Activated CD4-positive, CD25-positive, alpha-beta regulatory T cell (primary cell): ENCODE measurements at places on chromosomes 11 and 22.

- DNase-seq = no peak
These were observed 7.7 kb downstream of the KCNQ1 start for GRCh38 chr11:2452321-2453012.

DNA sequence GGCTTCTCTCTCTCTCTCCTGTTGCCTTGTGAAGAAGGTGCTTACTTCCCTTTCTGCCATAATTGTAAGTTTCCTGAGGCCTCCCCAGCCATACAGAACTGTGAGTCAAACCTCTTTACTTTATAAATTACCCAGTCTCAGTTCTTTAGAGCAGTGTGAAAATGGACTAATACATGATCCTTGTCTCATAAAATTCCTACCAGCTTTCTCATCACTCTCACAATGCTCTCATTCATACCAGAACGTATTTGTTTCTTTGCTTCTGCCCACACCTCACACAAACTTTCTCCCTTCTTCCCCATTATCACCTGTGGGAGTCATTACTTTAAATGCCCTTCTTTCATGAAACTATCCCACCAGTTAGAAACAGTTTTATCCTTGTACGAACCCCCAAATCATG, 62.7 kb upstream of the ARHGAP42 start:
- no peak for DNase-seq

GRCh38 chr22:25110846-25111578, 88.6 kb upstream of the CRYBB3 start:
- DNase-seq = peak; percentile 6

DNA sequence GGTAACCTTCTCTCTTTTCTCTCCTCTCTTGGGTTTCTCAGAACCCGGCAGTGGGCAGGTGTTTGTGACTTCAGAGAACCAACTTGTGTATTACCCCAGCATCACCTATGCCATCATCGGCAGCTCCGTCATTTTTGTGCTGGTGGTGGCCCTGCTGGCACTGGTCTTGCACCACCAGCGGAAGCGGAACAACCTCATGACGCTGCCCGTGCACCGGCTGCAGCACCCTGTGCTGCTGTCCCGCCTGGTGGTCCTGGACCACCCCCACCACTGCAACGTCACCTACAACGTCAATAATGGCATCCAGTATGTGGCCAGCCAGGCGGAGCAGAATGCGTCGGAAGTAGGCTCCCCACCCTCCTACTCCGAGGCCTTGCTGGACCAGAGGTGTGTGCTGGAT, 62.2 kb downstream of the COMMD9 start:
- no peak for DNase-seq

- no peak for DNase-seq
These were observed 472.2 kb downstream of the INSC start for GRCh38 chr11:15586741-15587473.

- no peak for DNase-seq
These were observed 1.7 kb downstream of the SLC37A4 start for GRCh38 chr11:119029069-119029339.

DNA sequence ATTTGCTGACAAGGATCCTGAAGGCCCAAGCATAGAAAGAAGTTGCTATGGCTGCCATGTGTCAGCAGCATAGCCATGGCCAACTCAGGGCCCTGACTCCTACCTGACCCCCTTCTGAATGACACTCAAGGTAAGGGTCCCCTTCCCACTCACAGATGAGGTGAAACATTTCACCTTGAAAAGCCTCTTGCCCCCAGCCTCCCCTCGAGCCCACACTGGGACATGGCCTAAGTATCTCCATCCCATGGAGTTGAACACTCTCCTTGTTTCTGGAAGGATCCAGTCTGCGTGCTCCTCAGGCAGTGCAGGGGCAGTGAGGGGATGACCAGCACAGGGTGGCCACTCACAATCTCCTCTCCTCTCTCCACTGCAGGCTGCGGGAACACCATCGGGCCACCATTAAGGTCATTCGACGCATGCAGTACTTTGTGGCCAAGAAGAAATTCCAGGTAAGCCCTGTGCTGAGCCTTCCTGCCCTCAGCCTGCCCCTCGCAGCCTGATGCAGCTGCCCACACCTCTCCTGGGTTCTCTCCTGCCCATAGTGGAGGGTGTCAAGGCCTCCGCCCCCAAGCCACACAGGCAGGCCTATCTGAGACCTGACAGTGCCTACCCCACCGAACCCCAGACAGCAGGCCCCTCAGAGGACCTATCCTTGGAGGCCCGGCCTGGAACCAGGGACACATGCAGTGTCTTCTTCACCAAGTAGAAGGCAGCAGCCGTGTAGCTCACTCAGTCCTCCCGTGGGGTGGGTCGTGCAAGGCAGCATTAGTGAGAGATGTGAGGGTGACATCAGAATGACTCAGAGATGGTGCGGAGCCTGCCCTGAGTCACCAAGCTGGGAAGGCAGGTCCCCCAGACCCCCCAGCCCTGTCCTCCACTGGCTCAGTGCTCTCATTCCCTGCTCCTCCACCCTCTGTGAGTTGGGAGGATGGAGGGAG, 68.9 kb upstream of the KCNQ1OT1 start:
- DNase-seq = no peak

DNA sequence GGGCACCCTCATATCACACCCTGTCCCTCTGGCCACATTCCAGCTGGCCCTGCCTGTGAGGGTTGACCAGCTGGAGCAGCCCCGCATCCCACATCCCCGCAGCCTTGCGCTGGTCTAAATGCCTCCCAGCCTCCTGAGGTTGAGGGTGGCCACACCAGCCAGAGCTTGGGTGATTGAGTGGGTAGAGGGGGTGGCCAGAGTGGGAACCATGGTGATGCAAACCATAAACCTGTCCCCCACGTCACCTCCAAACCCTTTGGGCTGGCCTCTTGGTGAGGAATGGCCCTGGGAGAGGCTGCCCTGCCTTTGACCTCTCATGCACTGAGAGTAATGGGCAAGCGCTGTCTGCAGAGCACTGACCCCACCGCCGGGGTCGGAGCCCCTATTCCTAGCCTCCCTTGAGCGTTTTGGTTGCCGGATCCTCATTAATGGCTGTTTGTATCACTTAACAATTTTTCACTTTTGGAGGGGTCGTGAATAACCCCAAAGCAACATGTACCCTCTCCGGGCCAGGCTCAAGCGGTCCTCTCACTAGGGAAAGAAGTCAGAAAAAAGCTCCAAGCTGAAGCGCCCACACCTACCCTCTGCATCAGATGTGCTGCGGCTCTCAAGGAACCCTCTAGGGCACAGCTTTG, 16.0 kb upstream of the KCNQ1OT1 start:
- no peak for DNase-seq

GRCh38 chr11:131985846-131986301, 615.5 kb downstream of the NTM start:
- DNase-seq = no peak

DNA sequence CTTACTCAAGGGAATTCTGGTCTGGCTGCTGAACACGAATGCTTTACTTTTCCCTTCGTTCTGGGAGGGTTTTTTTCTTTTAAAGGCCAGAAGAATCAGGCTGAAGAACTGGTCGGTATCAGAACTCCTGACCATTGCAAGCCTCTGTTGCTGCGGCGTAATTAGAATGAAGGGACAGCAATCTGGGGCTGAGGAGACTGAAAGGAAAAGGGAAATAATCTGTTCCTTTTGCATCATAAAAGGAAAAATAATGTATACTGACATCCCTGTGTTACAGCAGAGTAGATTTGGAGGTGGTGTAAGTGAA, 670 bp downstream of the SC5D start:
- DNase-seq = no peak

GRCh38 chr11:8638300-8638699, 44.2 kb downstream of the TRIM66 start:
- DNase-seq = no peak

GRCh38 chr22:32341122-32341740, 16.4 kb upstream of the RFPL3 start:
- DNase-seq = no peak

GRCh38 chr11:27716835-27717234, 16.6 kb upstream of the BDNF start:
- DNase-seq = no peak

- DNase-seq = no peak
These were observed 116.6 kb downstream of the CEP164 start for GRCh38 chr11:117444256-117444655.

DNA sequence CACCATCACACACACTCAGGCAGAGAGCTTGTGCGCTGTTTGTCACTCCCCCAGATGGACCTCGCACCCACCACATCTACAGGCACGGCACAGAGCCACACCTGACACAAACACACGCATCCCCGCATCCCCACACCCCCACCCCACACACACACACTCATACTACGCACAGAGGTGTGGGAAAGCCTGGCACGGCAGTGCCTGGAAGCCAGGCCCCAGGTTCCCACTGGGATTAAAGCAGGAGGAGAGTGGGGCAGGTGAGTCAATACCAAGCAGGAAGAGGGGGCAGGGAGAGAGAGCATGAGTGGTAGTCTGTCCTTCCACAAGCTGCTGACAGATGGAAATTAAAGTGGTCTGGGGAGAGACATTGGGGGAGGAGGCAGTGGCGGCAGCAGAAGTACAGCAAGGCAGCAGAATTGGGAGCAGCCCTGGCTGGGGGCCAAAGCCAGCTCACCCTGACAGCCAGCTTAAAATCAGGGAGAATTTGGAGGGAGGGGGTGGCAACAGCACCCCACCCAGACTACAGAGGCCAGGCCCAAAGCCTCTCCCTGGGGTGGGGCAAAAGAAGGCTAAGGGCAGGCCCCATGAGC, 20.7 kb downstream of the TNKS1BP1 start:
- no peak for DNase-seq

- DNase-seq = peak; percentile 70
These were observed at the start of gene PACS1 for GRCh38 chr11:66069715-66070603. Gene PACS1 (plus strand): TSS chr11:66070272. CDS start chr11:66070487, 215 bp downstream.

DNA sequence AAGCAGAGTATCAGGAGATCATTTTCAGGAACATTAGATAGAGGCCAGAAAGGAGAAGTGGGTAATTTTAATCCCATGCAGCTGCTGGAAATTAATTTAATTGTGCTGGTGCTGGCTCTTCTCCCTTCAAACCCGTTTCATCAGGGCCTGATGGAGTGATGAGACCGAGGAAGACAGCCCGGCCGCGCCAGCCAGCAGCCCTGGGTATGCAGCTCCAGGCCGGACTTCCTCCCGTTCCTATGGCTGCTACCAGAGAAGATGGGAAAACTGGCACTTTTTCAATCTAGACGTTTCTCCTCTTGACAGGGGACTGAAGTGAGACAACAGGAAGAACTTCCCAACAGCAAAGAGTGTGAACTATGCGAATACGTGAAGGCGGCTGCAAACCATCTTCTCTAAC, 24.6 kb upstream of the ZBTB16 start:
- DNase-seq = no peak

- no peak for DNase-seq
These were observed 13.8 kb upstream of the LINC01488 start for GRCh38 chr11:69467646-69468045.

DNA sequence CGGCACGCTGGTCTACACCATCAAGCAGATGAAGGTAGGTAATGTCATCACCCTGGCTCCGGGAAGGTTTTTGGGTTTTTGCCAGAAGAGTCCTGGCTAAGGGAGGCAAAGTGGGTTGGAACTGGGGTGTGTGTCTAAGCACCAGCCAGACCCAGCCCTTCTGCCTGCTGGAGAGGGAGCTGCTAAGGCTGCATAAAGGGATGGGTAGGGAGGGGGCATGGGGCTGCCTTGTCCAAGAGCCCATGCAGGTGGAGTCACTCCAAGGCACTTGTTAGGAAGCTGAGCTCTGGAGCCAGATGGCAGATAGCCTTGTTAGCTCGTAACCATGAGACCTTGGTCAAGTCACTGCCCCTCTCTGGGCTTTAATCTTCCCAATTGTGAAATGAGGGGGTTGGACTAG, 48.0 kb downstream of the TIMP3 start:
- no peak for DNase-seq

DNA sequence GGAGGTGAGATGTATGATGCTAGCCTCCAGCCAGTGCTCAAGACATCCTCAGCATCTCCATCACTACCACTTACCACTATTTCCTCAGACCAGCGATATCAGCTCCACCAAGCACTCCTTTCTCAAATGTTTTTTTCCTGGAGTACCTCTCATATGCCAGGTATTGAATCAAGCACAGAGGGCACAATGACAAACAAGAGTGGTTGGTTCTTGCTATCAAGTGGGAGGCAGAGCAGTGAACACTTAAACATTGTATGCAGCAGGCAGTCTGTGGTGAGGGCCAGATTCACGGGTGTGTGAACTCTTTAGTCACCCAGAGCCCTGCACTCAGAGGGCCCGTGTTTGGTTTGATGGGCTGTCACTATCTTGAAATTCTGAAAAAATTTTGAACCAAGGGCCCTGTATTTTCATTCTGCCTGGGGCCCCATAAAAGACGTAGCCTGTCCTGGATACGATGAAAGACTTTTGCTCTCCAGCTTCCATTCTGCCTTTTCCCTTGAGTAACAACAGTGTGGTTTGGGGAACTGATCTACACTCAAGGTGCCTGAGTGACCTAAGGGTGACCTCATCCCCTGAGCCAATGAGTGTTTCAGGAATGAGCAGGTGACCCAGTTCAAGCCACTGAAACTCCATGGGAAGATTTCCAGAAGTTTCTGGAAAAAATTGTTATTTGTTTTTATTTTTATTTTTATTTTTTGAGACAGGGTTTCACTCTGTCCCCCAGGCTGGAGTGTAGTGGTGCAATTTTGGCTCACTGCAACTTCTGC, 348.4 kb upstream of the NARS2 start:
- no peak for DNase-seq

DNA sequence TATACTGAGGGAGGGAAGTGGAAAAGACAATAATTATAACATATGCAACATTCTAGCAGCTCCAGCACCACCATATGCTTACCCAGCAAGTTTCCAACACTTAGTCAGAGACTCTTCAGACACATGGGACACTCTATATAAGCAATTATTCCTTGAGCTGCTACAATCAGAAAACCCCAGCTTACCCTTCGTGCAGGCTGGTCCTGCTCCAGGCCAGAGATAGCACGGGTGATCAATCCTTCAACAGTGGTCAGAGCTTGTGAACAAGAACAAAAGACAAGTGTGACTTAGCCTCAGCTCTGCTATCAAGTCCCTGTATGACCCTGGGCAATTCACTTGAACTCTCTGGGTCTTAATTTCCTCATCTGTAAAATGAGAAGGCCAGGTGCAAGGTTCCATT, 1.5 kb downstream of the ZPR1 start:
- DNase-seq = no peak

GRCh38 chr11:130003717-130004001, 1.0 kb upstream of the PRDM10 start:
- DNase-seq = no peak

- no peak for DNase-seq
These were observed 5.1 kb upstream of the STIP1 start for GRCh38 chr11:64180891-64181290.

GRCh38 chr11:33195462-33196173, 34.3 kb upstream of the CSTF3 start:
- no peak for DNase-seq

- no peak for DNase-seq
These were observed 1.4 kb downstream of the KDELR3 start for GRCh38 chr22:38469306-38469781.
